ENCODE measurements at places on chromosomes 7 and 10.

- DNase-seq, result no peak
Measured at GRCh38 chr10:67519434-67519833, 176.6 kb downstream of the CTNNA3 start.

- no peak for DNase-seq
Measured at GRCh38 chr7:37041461-37041860, 317.2 kb upstream of the AOAH start.

DNA sequence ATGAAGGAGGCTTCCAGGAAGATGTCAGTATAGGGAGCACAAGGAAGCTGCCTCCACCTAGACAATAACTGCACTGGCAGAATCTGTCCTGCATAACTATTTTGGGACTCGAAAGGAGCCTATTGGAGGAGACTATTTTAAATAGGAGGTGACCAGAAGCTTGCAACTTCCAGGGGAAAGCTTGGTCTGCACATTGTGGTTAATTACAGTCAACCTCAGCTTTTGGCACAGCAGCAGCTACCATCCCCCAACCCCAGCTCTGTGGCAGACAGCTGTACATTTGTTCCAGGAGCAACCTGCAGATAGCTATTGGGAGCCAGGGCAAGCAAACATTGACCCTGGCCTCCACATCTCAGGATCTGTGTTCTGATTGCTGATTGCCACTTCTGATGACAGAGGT is 46.3 kb upstream of the NANOS1 start:
- DNase-seq, result no peak

DNA sequence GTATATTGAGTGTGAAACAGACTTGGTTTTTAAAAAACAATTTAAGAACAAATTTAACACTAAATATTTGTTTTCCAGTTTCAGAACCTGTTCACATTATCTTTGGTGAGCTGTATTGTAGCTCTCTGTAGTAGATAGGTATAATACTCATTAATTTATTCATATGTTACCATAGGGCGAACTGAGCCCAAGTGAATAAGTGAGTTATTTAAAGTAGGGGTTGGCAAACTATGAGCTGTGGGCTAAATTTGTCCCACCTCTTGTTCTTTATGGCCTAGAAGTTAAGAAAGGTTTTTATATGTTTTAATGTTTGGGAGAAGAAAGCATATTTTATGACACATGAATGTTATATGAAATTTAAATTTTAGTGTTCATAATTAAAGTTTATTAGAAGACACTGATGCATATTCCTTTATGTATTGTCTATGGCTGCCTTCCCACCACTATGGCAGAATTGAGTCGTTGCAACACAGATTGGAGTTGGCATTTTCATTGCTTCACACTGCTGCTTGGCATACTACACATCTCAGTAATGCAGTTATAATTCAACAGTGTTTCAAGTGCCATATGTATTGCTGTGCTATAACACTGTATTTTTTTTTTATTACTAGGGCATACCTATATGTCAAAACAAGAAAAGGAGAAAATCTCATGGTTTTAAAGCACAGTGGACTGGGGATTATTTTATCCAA is 146.5 kb downstream of the ADK start:
- no peak for DNase-seq

DNA sequence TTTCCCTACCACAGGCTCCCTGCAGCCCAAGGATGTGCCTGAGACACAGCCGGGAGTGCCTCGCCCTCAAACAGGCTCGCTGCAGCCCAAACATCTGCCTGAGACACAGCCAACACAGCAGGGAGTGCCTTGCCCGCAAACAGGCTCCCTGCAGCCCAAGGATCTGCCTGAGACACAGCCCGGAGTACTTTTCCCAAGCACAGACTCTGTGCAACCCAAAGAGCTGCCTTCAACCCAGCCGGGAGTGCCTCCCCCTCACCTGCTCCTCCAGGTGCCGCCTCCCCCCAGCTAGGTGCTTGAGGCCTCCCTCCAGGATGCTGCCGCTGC is 42.9 kb downstream of the ANTXRL start:
- no peak for DNase-seq

DNA sequence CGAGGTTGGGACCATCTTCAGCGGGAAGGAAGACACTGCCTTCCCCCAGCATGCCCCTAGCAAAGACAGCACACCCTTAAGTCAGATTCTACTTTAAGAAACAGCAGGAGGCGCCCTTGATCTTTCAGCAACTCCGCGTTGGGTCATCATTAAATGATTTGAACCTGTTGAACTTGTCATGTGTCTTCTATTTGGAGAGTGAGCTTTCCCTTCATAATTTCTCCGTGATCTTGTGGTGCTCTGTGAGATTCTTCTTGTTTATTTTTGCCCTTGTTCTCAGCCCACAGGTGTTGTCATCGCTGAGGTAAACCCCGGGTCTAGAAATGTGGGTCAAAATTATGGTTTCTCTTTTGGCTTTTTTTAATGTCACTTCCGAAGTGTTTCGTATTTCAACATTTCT is 49.5 kb upstream of the PITRM1 start:
- no peak for DNase-seq

Measured in activated T-cell treated with anti-CD3 and anti-CD28 coated beads, Interleukin-2, amount 50 U/mL, for 72 hours (primary cell).